ENCODE measurements at places on chromosomes 5 and 9.

DNA sequence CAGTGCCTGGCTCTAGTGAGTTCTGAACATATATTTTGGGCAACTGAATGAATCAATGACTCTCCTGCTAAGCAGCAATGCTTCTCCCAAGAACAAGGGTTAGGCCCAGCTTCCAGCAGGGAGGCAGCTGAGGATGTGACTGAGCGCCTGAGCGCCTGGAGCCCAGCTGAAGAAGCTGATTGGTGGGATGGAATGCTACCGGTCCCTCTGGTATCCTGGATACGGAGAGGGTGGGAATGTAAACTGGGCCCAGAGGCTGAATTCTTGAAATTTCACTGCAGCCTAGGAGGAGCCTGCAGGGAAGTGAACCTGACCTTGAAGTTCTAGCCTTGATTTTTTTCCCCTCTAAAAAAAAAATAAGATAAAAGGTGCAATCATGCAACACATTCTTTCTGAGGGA lies 43.2 kb downstream of the WWC1 start:
- peak; percentile 74 for DNase-seq

GRCh38 chr5:161273410-161273809 lies 273.1 kb downstream of the GABRB2 start:
- DNase-seq: no peak

GRCh38 chr5:16489322-16489791 lies 23.8 kb upstream of the ZNF622 start:
- DNase-seq: peak; percentile 77

GRCh38 chr5:73436535-73437100 lies 12.0 kb downstream of the FOXD1 start:
- DNase-seq: no peak

DNA sequence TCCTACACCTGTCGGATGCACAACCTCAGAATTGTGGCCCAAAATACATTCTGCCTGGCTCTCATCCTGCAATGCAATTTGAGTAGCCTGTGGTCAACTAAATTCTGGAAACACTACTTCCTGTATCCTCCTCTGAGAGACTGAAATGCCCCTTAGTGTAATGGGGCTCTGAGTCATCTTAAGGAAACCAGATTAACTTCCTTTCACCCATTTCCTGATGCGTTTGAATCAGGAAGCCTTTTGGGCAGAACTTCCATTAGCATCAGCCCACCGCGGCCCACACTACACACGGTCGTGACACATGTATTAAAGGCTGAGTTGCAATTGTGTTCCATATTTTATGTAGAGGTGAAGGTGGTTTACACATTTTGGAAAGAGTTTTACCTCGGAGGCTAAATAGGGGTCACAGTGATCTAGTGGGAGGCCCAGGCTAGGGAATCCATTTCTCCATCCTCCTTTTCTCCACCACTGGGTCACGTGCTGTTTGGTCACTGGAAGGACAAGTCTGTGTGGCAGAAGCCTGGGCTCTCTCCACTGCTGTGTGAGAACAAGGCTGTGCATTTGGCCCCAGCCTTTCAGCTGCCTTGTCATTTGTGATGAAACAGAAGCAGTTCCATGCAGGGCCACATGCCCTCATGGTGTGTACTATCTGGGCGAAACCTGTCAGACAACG lies 55.9 kb downstream of the DAP start:
- DNase-seq: peak; percentile 64

- DNase-seq: no peak
Observed at GRCh38 chr9:32801530-32801929, 18.2 kb downstream of the TMEM215 start.

DNA sequence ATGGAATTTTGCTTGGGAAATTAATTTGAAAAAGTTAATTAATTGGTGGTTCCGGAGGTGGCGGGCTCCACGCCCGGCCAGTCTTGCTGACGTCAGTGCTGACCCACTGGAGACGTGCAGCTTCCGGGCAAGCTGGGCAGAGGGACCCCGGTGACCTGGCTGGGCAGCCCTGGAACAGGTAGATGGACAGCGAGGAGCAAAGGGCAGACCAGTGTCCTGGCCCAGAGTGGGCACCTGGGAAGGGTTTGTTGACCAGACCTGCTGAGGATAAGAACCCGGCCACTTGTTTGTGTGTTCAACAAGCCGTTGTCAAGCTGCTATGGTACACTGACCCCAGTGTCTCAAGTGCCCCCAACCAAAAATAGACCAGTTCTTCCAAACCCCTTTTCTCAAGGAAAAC lies 17.5 kb downstream of the CXXC5 start:
- DNase-seq: no peak

DNA sequence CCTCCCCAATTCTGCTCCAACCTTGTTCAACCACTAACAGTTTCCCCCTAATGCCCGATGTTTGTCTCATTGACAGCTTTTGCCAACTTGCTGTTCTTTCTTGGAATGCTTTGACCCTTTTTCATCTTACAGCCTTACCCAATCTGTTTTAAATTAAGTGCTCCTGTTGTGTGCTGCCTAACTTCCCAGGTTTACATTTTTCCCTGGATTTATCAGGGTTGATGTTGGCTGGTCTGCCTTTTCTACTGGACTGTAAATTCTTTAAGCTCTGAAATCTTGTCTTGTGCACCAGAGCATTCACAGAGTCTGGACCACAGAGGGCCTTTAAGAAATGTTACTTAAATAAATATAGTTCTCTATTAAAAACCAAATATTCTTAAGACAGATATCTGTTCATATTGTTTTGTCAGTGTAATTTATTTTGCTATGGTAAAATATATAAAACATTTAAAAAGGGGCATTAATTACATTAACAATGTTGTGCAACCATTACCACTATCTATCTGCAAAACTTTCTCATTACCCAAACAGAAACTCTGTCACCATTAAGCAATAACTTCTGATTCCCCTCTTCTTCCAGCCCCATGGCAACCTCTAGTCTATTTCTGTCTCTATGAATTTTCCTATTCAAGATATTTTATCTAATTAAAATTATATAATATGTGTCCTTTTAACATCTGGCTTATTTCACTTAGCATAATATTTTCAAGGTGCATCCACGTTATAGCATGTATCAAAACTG lies 73.0 kb downstream of the OSTF1 start:
- DNase-seq: peak; percentile 62

GRCh38 chr9:27497883-27498417 lies 26.1 kb upstream of the IFNK start:
- DNase-seq: no peak

DNA sequence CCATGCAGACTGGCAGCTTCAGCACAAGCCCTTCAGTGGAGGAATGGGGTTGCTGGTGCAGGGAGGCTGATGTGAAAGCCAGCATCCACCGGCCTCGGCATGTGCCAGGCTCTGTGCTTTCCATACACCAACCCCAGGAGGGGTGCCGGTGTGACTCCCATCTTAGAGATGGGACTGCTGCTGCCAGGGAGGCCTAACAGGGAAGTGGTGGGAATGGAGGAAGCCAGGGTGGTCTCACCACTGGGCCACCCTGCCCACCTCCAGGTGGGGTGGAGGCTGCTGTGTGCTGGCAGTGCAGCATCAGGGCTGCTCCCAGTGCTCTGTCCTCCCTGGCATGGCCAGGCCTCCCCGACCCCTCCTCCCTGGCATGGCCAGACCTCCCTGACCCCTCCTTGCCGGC lies 32.8 kb upstream of the PITX1 start:
- DNase-seq: no peak

DNA sequence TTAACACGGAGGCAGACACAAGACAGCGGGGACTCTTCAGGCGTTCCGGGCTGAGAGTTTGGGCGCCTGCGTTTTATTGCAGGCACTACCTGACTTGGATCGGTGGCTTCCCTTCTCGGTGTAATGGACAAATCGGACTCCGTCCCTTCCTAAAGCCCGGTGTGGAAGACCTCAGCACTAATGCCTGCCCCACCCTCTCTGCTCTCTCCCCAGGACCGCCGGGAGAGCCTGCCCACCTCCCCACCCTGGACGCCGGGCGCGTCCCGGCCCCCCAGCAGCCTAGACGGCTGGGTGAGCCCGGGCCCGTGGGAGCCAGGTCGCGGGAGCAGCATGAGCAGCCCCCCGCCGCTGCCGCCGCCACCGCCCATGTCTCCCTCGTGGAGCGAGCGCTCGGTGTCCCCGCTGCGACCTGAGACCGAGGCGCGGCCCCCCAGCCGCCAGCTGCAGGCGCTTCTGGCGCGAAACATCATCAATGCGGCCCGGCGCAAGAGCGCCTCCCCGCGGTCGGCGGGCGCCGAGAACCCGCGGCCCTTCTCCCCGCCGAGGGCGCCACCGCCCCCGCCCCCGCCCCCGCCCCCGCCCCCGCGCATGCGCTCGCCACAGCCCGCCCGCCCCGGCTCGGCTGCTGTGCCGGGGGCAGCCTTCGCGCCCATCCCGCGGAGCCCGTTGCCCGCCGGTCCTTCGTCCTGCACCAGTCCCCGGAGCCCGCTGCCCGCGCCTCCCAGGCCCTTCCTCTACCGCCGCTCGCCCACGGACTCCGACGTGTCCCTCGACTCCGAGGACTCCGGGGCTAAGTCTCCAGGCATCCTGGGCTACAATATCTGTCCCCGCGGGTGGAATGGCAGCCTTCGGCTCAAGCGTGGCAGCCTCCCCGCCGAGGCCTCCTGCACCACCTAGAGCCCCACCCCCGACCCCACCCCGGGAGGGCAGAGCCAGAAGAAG lies 4.6 kb upstream of the MYOZ3 start:
- peak; percentile 54 for DNase-seq
